ENCODE measurements at places on chromosomes 3 and 15. TPM values are rescaled to one million over a fixed set of nuclear protein-coding genes. Genes with fewer than 3 reads are reported as not detected.

LCMT2 gene
- total RNA-seq = 9.8 TPM

DNAH12 gene
- 0.47 TPM for total RNA-seq

KIF23 gene
- 50.2 TPM for total RNA-seq

NECTIN3 gene
- total RNA-seq = 25.6 TPM

ADCY5 gene
- total RNA-seq = not detected

MYO5C gene
- total RNA-seq = 29.4 TPM

IL16 gene
- total RNA-seq = 0.72 TPM

HDAC11 gene
- 8.7 TPM for total RNA-seq

TF gene
- total RNA-seq = 0.12 TPM

RPS27L gene
- total RNA-seq = 172 TPM

PAK6 gene
- total RNA-seq = 9.3 TPM

RNF13 gene
- 36.5 TPM for total RNA-seq

CCRL2 gene
- total RNA-seq = not detected

IL1RAP gene
- 46.5 TPM for total RNA-seq

LTF gene
- not detected for total RNA-seq

THUMPD3 gene
- 63.0 TPM for total RNA-seq

Data from MCF 10A (cell line).